ENCODE measurements at places on chromosomes 7 and 10. TPM values are rescaled to one million over a fixed set of nuclear protein-coding genes. Genes with fewer than 3 reads are reported as not detected.

OR9A2 gene
- total RNA-seq, result not detected

SERPINE1 gene
- 3,900 TPM for total RNA-seq

ZNF680 gene
- 7.3 TPM for total RNA-seq

COL1A2 gene
- total RNA-seq, result 1,191 TPM

STRIP2 gene
- total RNA-seq, result 5.7 TPM

Data from endothelial cell of coronary artery (primary cell).